Fibroblast of mammary gland (primary cell): ENCODE measurements at places on chromosomes 6 and 20.

- peak; percentile 97 for DNase-seq
Observed at GRCh38 chr6:111552241-111552744, 53.4 kb downstream of the TRAF3IP2 start.

DNA sequence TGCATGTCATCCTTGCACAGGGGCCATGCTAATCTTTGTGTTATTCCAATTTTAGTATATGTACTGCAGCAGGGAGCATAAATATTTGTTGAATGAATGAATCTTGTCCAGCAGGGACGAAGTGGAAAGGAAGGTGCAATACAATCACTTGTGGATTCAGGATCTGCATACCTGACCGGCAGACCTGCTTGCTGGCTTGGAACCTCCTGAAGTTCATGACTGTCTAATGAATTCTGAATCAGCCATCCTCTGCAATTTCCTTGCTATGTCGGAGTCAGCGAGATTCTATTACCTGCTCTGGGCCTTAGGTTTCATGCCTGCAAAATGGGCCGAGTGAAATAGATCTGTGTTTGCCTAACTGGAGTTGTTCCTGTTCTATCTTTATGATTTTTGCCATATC, 17.4 kb upstream of the NCOA3 start:
- no peak for DNase-seq

DNA sequence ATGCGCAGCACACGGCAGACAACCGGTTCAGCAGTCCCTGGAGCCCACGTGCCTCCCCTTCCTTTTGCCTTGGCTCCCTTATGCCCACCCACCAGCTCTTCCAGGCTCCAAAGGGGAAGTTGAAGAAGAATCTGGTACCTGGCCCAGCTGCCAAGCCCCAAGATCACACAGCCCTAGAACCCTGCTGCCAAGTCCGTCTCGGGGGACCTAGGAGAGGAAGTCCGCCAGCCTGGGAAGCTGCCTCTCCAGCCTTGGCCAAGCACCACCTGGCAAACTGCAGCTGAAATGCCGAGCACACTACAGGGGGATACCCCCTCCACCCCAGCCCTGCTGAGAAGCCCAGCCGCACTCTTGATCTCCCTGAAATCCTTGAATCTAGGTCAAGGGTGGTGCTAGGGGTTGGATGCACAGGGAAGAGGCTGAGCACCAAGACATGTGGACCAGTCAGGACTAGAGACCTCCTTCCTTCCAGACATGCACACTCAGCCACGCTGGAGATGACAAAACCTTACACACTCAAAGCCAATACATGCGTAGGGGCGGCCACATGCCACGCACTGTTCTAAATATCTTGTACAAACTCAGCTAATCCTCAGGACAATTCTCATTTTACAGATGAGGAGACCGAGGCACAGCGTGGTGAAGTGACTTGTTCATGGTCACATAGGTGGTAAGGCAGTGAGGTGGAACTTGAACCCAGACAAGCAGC, 124.1 kb downstream of the PREX1 start:
- no peak for DNase-seq

DNA sequence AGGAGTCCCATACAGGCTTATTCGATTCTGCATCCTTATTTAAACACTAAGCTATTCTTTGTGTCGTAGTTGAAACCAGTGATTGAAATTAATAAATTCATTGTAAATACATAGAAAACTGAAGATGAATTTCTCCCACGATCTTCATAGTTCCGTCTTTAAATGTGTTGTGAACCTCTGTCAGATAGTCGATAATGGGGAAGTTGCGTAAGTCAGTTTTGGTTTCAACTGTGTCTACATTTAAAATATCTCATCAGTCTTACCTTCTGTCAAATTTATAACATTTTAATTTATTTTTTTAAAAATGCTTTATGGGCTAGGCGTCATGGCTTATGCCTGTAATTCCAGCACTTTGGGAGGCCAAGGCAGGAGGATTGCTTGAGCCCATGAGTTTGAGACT, 12.7 kb downstream of the STX11 start:
- DNase-seq, result no peak

DNA sequence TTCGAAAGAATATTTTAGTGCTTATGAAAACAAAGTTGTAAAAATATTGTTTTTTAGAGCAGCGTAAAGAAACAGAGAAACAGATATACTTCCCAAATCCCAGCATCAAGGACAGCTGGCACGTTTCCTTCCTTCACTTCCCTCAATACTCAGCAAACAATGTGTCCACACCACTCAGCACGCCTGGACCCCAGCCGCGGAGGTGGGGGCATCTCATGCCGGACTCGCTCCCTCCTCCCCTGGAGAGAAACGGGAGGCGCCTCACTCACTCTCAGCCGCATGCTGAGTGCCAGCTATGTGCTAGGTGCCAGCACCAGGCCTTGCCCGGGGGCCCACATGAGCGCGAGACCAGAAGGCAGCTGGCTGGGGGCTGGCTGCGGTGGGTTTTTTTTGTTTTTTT, 34.7 kb downstream of the SLC2A4RG start:
- DNase-seq, result no peak

DNA sequence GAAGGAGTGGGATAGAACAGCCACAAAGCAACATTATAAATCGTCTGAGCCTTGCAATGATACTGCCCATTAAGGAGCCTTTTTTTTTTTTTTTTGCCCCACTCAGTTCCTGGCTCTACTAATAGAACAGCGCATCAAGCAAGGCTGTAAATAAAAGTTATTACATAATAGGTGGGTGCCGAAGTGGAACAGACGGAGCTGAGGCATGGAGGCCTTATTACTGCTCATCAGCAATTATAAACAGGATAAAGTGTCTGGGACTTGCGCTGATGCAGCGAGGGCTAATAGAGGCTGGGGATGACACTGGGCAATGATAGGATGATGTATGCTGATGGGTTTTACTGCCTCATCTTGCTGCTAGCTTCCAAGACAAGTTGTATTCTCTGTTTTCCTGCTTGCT, 272.1 kb downstream of the ZFAND3 start:
- DNase-seq, result no peak

DNA sequence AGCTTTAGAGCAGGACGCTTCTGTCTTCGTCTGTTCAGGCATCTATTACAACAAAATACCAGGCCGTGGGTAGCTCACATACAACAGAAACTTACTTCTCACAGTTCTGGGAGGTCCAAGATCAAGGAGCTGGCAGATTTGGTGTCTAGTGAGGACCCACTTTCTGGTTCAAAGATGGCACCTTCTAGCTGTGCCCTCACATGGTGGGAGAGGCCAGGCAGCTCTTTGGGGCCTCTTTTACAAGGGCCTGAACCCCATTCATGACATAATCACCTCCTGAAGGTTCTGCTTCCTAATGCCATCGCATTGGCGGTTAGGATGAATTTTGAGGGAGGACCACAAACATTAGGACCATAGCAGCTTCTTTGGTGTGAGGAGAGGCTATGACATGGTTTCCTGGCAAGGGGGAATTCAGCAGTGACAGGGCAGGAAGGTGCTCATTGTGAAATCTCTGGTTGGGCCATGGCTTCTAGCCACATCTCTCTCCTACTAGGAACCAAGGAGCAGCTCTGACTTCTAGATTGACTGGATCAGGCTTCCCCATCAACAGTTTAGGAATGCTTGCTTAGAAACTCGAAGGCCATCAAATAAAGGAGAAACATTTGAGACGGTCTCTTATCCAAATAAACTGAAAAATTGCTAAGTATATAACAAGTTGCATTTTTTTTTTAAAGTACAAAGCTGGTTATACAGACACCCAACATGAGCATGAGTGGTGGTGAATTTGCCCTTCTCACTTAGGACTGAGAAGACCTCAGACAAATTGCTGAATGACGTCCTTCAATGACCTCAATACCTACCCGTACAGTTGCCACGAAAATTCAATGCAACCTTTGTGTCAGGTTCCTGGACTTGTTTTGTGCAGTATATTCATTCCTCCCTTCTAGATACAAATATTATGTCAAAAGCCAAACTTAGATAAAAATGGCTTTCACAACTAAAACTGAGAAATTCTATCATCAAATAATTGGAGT, 140.7 kb downstream of the ZDHHC14 start:
- no peak for DNase-seq

DNA sequence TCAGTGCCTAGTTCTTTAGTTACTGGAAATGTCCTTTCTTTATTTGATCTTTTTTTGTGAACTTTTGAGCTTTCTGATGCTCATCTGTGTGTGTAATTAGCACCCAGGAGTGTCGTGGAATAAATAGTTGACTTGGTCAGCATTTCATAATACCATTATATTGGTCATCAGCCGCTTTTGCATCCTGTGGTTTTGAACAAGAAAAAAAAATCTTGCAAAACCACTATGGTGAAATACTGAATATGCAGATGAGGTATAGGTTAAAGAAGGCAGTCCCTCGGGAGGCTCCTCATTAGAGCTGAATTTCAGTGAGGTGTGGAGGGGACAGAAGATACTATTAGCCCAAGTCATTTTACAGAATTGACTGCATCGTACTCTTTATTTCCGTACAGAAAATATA, 90.1 kb downstream of the FOXO3 start:
- peak; percentile 89 for DNase-seq

- DNase-seq, result no peak
Observed at GRCh38 chr6:63514488-63515173, 57.6 kb upstream of the LOC128125822 start.

DNA sequence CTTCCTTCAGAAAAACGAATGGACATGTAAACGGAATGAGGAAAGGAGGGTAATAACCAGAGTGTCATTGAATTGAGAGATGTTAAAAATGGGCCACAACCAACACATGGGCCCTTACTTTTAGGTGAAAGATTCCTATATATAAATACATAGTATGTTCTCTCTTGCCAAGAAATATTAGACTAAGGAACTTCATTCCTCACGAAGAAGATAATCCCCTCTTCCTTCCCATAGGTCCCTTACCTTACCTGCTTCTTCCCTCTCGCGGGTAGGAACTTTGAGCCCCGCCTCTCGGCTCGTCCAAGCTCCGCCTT, 295 bp upstream of the TBC1D22B start:
- DNase-seq, result no peak

DNA sequence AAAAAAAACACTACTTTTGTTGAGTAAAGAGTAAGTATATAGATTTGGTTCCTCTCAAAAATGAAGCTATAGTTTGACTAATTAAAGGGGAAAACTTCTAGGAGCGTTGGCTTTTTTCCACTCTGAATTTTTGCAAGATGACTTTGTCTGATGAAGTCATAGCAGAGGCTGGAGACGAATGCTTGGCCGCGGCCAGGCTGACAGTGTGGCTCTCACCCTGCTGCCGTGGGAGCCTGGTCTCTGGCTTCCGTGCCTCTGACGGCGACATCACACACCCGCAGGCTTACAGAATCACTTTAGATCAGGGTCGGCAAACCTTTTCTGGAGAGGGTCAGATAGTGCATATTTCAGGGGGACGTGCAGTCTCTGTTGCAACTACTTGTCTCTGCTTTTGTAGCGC, 145.0 kb downstream of the PHACTR3 start:
- peak; percentile 57 for DNase-seq

DNA sequence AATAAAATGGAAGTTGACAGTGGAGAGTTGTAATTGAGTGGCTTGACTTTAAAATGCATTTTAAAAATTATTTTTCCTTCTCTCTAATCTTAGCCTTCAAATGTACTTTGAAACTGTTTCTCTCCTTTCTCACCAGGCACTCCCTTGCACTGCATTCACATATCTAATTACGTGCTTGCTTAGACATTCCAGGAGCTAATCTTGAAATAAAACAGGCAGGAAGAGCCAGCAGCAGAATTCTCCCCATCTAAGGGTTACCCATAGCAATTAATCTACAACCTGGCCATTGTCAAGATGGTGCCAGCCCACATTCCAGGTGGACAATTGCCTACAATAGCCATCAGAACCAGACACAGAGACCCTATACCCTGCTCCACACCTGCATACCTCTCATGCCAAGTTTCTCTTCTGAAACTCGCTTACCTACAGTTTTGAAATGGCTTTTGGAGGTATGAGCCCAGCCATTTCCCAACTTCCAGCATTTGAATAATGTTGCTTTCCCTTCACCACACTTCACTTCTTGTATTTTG, 167.6 kb upstream of the GJE1 start:
- DNase-seq, result no peak

DNA sequence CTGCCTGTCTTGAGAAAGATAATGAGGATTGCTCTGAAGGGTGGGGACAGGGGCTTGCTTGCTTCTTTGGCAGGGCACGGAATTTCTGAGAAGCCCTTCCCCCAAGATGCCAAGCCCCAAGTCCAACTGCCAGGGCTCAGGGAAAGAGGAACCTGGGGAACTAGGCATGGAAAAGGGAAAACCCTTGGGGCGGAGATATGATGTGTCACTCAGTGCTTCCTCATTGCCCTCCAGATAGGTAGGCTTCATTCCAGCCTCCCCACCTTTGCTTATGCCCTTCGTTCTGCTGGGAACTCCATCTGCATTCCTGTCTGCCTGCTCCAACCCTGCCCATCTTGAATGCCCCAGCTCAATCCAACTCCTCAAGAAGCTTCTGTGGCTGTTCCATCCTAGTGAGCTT, 61.2 kb downstream of the VEGFA start:
- DNase-seq, result no peak

DNA sequence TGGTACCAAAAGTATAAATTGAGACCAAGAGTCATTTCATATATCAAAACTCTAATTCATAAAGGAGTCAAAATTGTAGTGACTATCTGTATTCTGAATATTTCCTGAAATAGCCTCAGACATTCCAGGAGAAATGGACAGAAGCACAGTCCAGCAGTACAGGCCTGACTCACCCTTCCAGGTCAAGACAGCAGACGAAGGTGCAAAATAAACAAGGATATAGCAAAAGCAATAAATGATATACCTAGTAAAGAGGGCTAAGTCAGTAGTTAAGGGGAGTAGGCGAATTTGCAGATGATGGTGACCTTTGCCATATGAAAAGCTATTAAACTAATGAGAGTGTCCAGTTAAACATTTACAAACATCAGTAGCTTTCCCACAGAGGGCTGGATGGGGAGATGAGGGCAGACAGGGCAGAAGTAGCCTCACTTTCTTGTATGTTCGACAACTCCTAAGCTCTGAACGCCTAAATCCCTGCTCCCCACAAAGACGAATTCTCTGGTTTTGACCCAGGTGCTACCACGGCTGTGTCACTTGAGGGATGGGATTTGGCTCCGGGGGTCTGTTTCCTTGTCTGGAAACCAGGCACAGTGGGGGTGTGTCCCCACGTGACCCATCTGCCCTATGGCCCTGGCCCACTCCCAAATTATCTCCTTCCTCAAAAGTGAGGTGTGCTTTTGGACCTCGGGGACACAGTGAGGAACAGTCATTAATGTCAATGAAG, 3.6 kb upstream of the SLC52A3 start:
- DNase-seq, result no peak

- DNase-seq, result no peak
Observed at GRCh38 chr20:13344671-13345070, 123.6 kb downstream of the ISM1 start.

- DNase-seq, result no peak
Observed at GRCh38 chr6:98653179-98653578, 181.2 kb upstream of the POU3F2 start.

- DNase-seq, result no peak
Observed at GRCh38 chr6:19860235-19860877, 23.2 kb downstream of the ID4 start.

DNA sequence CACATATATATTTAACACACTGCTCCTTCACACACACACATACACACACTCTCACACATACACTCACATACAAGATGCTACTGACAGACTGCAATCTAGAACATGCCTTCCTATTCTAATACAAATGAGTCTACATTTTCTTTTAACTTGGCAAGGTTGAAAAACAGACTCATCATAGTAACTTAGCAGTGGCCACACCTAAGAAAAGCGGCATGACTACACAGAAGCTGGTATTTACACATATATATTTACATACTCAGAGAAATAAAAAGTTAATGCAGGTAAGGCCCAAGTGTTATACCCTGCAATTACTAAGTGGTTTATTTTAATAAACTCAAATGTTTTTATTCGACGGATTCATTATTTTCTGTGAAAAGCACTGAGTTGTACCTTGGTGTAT, 209.3 kb downstream of the FOXC1 start:
- DNase-seq, result no peak

- no peak for DNase-seq
Observed at GRCh38 chr20:53444401-53445149, 149.1 kb downstream of the ZNF217 start.
